T-helper 1 cell (primary cell): ENCODE measurements at places on chromosomes 3 and 15.

DNA sequence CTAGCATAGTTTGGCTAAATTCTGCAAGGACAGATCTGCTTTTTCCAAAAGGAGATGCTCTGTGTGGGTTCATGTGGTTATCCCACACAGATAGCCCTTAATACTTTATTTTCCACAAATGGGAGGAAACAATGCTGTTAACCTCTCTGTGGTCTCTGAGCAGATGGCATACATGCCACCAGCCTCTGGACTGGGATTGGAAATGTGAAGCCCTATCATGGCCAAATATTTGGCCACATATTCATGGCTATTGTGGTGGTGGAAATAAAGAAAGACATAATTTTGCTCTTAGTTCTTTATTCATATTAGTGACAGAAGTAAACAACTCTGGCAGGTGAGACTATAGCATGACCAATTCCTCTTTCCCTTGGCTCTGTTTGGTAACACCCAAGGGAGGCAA lies 726.2 kb downstream of the ROBO1 start:
- DNase-seq, result no peak

- no peak for DNase-seq
Measured at GRCh38 chr3:12342151-12342550, 53.3 kb downstream of the PPARG start.

- DNase-seq, result no peak
Measured at GRCh38 chr3:170270282-170270881, 48.2 kb downstream of the PRKCI start.

DNA sequence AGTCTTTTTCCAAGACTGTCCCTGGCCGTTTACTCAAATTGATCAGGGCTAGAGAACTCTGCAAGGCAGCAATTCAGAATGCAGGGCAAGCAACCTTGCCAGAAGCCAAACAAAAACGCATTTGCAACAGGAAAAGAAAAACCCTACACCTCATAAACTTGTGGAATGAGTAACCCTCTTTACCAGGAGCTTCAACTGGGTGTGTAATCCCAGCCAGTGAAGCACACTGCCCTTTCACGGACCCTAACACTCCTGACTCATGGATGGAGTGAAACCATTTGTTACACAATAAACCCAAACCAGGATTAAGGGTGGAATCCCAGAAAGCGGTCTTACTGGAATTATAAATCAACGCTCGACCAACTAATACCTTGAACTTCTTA lies 14.8 kb upstream of the LDHAL6B start:
- DNase-seq, result no peak

DNA sequence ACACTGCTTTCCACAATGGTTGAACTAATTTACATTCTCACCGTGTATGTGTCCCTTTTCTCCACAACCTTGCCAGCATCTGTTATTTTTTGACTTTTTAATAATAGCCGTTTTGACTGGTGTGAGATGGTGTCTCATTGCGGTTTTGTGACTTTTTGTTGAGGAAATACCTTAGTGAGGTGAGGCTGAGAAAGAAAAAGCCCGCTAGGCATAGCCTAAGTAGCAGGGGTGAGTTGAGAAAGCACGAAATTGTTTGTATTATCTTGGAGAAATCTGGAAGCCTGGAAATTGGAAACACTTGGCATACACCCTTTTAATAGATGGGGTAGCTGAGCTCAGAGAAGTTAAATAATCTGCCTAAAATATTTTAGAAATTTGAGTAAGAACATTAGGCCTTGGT lies 61.5 kb upstream of the CFAP161 start:
- DNase-seq, result no peak

DNA sequence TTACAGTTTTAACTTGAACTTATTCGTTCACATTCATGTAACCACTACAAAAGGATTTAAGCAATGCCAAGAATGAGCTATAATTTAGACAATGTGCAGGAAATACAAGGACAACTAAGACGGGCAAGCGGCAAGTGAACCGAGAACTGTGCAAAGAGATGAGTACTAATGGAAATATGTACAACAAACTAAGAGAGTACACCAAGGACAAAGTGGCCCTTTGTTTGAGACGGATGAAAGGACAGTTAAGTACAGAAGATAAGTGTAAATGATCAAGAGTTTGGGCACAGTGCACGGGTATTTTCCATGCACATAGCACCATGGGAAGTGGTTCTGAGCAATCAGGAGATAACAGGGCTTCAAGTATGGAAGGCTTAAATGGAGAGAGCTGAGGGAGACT lies 281.7 kb downstream of the ROBO2 start:
- no peak for DNase-seq

DNA sequence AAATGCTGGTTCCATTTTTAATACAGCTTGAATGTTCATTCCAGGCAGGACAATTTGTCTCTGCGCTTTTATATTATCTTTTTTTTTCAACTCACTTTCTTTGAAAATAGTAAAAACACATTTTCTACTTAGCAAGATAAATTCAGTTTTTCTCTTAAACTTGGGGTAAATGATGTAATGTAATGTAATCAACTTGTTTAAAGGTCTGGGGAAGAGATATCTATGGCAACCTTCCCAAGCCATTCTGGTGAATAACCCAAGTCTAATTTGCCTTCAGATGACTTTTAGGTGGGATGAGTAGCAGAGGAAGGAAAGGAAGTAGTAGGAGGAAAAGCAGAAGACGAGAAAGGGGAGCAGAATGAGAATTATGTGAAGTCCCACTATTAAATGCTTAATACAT lies 335.1 kb downstream of the SV2B start:
- DNase-seq, result no peak

DNA sequence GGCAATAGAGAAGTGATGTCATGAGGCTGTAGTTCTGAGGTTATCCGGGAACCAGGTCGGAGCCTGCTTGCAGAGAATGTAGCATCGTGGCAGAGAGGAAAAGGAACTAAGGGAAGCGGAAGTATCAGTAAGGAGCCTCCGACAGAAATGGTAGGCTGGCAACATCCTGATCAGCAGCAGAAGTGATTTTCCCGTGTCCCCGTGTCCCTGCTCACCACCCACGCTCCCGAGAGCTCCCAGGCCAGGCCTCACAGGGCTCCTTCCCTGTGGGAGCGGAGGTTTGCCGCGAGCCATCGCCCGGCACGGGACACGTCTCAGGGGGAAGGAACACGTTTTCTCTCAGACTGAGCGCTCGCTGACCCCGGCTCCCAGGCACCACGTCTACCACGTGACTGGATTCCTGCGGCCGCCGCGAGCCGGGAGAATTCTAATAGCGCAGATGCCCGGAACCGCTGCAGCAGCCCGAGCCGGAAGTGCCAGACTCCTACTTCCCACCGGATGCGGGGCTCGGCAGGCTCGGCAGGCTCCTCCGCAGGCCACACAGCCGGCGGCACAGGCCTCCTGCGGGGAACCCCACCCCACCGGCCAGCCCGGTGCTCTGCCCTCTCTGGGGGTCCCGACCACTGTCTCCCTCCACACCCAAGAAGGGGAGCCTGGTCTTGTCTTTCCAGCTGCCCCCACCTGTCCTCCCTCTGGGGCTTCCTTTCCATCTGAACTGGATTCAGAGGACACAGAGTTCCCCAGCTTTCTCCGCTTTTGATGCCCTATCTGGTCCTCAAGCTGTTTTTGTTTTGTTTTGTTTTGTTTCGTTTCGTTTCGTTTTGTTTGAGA lies 99.3 kb downstream of the BDH1 start:
- DNase-seq, result peak; percentile 29

DNA sequence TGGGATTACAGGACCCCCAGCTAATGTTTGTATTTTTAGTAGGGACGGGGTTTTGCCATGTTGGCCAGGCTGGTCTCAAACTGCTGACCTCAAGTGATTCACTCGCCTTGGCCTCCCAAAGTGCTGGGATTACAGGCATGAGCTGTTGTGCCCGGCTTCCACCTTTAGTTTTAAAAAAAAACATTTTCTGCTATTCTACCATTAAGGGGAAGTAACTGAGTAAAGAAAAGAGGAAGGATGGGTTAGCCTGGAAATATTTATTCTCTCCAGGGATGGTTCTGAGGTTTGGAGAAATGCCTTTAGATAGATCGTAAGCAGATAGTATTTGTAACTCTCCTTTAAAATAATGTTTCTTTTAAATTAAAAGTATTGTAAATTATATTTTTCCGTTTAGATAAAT lies 3.1 kb downstream of the AP4E1 start:
- no peak for DNase-seq

DNA sequence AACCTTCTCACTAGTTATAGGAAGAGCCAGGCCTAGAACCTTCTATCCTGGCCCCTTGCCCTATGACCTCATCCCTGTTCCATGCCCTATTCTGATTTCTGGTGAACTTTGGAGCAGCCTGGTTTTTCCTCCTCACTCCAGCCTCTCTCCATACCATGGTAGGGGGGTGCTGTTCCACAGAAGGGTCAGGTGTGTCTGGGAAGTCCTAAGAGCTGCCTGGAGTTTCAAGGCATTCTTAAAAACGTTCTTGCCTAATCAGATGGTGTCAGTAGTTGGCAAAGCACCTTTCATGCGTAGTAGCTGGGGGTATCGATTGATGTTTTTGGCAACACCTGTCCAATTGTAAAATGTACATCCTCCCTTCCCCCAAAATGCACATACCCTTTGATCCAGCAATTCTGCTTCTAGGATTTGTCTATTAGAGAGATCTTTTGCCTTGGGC lies 16.8 kb upstream of the ALPK3 start:
- DNase-seq, result no peak

DNA sequence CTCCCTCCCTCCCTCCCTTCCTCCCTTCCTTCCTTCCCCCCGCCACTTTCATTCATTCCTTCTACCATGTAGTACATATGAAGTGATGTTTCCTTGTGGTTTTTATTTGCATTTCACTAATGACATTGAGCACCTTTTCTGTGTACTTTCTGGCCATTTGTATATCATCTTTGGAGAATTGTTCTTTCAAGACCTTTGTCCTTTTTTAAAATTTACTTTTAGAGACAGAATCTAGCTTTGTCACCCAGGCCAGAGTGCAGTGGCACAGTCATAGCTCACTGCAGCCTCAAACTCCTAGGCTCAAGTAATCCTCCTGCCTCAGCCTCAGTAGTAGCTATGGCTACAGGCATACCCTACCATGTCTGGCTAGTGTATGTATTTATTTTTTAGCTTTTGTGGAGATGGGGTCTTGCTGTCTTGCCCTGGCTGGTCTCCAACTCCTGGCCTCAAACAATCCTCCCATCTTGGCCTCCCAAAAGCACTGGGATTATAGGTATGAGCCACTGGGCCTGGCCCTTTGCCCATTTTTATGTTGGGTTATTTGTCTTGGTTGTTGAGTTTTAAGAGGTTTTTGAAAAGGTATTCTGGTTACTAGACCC lies 42.0 kb upstream of the CTDSPL2 start:
- DNase-seq, result no peak

- DNase-seq, result no peak
Measured at GRCh38 chr3:194518652-194519051, 31.9 kb upstream of the ATP13A3 start.

DNA sequence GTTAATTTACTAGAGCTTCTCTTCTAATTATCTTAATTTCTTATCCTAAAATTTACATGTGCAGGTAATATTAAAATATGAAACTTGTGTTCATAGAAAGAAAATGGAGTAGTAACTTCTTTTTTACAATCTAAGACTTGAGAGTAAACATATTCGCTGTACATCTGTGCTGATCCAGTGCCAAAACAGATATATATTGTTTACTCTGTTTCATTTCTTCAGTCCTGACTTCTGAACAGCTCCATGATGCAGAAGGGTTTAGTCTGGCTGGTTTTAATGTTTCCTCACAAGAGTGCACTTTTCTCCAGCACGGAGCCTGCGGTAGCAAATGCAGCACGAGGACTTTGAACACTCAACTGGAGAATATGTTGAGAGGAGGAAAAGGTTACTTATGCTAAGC lies 306.8 kb downstream of the EPHA3 start:
- no peak for DNase-seq

- DNase-seq, result no peak
Measured at GRCh38 chr3:159907828-159908227, 80.8 kb upstream of the IL12A start.

- no peak for DNase-seq
Measured at GRCh38 chr3:108106031-108106430, 15.2 kb upstream of the CD47 start.

GRCh38 chr3:129344540-129345220 lies 66.0 kb downstream of the HMCES start:
- no peak for DNase-seq

- DNase-seq, result no peak
Measured at GRCh38 chr3:41030220-41030619, 169.1 kb upstream of the CTNNB1 start.

DNA sequence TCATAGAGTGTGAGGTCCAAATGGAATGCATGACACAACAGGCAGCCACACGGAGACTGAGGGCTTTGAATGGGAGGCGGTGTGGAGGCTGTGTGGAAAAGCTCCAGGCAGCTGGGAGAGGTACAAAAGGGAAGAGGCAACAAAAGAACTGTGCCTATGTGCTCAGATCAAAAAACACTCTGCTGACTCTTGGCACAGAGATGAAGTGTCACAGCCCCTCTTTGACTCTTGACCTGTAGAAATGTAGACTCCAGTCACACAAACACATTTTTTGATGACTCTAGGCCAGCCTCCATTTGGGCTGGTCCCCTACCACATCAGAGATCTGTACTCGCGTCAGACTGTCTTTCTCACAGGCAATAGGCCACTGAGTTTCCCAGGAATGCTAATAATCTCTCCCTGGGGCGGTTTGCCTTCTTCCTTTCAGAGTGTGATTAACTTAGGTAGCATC lies 456.0 kb downstream of the TUSC7 start:
- DNase-seq, result no peak

GRCh38 chr3:28253040-28253715 lies 11.8 kb downstream of the CMC1 start:
- DNase-seq, result no peak

GRCh38 chr3:13420045-13420830 lies at the start of gene NUP210:
Gene NUP210 (minus strand): TSS chr3:13420322. CDS start chr3:13420226, 96 bp downstream.
- peak; percentile 66 for DNase-seq

GRCh38 chr3:81823882-81824395 lies 62.5 kb upstream of the GBE1 start:
- DNase-seq, result no peak

- no peak for DNase-seq
Measured at GRCh38 chr3:49417516-49418120, 4.7 kb downstream of the AMT start.

DNA sequence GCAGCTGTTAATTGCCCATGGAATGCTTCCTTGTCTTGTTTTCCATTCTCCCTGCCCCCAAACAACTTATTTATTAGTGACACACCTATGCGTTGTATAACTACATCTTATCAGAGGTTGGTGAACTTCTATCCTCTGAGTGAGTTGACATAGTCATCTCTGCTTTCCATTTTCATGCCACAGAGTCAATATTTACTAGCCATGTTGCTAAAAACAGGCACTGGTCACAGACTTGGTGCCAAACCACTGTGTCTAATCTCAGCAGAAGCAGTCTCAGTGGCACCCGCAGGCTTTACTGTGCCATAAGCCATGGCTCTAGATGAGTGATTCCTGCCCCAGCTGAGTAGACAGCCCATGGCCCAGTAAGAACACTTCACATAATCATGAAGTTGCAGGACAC lies 26.5 kb downstream of the DAPK2 start:
- DNase-seq, result no peak
